ENCODE measurements at places on chromosomes 7 and 10.

GRCh38 chr7:156918635-156919034, 25.7 kb upstream of the LMBR1 start:
- no peak for DNase-seq

DNA sequence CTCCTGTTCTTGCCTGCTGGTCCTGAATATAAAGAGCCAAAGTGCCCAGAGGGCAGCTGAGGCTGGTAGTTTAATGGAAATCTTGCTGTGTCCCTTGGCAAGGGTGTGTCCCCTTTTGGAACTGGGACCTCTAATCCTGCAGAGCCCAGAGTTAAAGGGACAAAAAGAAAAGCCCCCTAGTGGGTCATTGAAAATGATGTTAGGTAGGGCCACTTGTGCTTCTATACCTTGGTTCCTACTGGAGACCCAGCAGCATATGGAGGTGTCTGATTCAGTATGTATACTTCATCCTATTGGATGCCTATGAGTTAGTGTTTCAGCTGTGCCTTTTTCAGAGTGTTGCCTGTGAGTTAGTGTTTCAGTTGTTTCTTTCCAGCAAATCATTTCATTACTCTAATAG, 30.5 kb downstream of the TFAM start:
- DNase-seq: no peak

DNA sequence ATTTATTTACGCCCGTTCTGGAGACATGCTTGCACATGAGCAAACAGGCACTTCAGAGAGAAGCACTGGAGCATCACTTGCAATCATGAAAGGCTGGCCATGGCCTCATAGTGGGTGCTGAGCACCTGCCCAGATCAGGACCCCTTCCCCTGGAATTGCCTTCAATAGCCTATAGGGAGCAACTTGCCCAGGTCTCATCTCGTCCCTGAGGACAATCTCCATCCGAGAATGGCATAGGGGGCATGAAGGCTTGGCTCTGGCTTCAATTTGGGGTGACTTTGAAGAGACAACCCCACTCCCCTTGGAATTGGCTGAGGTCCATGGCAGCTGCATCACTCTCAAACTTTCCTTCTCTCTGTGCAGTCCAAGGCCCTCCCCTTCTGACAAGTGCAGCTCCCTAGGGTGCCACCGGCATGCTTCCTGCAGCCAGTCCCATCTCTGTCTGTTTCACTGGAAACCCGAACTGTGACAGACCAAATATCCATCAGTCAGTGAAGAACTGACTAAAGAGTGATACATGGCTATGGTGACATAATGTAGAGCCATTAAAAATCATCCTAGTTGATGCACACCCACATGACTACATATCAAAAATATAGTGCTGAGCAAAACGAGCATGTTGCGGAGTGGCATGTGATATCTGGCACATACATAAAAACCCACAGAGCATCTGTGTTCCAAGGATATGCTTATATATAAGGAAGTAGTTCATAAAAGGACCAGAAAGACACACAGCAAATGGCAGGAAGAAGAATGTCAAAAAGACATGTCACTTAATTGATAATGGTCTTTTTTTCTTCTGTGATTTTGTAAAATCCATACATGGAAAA, 12.4 kb downstream of the GDF2 start:
- DNase-seq: no peak

GRCh38 chr10:43794181-43794815, 145.6 kb upstream of the ZNF32 start:
- DNase-seq: no peak

- DNase-seq: no peak
These were observed 129.4 kb upstream of the SAMD8 start for GRCh38 chr10:74981831-74982633.

GRCh38 chr10:3778692-3779157, 6.3 kb downstream of the KLF6 start:
- no peak for DNase-seq

GRCh38 chr7:21550821-21551531, 8.1 kb downstream of the DNAH11 start:
- no peak for DNase-seq

GRCh38 chr10:15541376-15541775, 170.3 kb upstream of the FAM171A1 start:
- no peak for DNase-seq
